SK-MEL-5 (cell line): ENCODE measurements at places on chromosomes 6 and 20.

DNA sequence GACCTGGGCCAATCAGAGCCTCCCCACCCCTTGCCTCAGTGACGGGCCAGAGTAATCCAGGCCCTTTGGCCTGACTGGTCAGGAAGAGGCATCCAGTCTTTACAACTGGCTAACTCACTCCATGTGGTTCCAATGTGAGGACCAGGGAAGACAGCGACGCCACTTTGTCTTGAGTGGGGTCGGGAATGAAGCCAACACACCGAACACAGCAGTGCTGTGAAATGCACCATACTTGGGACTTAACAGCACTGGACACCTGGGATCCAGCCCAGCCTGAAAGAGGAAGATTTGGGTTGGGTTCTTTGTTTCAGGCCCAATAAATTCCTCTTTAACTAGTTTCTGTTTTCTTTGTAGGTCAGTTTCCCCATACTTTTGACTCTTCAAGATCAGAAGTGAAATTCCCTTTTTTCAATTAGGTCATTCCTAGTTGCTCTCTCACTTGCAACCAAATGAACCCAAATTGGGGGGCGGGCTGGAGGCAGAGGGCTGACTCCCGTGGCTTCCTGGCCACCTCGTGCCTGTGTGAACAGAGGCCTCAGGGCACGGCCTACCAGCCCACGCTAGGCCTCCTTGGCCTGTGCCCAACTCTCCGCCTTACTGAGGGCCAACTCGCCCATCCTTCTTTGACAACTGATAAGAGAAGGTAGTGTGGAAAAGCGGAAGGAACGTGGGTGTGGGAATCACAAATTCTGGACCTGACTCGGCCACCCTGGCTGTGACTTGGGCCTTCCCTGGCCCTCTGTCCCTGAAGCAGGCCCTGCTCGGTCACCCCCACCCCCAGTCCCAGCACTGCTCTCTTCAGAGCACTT, 17.1 kb downstream of the SULF2 start:
- no peak for DNase-seq

DNA sequence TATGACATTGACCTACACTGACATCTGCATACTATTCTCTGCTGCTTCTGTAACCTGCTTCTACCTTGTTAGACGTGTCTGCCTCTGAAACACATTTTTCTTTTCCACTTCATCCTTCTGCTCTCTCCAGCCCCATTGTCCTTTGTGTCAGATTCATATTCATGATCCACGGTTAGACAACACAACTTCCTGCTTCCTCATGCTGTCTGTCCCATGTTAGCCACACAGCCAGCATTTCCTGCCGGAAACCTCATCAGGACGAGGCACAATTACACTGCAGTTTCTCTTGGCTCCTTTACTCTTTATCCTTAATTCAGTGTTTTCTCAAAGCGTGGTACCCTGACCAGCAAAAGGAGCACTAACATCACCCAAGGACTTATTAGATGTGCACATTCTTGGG, 150.2 kb downstream of the TBC1D7 start:
- DNase-seq = peak; percentile 51

DNA sequence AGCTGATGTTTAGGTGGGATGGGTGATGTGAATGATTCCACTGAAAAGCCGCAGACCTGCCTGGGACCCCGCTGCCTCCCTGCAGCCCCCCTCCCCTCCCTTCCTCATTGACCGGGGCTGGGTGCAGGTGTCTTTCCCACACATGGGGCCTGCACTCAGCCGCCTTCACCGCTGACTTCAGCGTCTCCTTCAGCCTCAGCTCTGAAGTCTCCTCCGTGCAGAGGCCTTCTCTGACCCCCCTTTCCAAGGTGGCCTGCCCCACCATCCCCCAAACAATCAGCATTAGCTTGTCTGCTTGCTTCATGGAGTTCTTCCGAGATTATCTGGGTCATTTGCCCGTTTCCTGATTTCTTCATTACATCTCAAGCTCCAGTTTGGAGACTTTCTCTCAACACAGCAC, 140.7 kb downstream of the SMOC2 start:
- no peak for DNase-seq

DNA sequence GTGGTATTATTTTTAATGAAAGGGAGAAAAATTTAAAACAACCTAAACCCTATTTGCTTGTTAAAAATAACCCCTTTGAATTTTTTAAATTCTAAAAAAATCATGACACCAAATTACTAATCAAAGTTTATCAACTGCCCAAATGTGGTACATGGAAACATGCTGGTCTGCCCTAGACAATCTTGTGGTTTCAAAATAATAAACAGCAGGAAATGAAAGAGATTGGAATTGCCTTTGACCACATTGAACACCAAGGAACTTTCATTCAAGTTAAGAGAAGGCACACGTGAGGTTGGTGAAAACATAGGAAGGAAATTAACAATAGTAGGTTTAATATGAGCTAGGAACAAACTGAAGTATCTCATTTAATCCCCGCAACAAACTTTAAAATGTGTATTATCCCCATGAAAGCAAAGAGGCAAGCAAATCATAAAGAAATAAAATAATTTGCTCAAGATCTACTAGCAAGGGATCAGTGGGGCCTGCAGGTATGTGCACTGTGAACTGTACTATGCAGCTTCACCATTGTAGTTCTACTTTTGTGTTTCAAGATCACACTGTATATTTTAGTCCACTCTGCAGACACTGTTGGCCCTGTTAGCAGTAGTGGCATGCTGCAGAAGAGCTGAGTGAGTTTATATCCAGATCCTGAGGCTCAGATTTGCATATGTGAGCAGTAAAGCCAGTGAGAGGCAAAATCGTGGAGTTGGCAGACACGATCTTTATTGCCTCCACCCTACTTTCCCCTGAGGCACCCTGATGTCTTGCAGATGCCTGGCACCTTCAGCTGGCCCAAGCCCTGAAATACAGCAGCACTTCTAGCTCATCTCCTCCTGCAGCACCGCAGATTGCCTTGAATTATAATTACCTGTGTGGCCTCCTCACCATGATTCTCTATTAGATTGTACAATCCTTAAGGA, 157.8 kb upstream of the TENT5A start:
- no peak for DNase-seq

- no peak for DNase-seq
Measured at GRCh38 chr20:37234254-37234581, 27.4 kb downstream of the GHRH start.

- no peak for DNase-seq
Measured at GRCh38 chr6:105591053-105591452, 188.2 kb upstream of the PREP start.

- peak; percentile 18 for DNase-seq
Measured at GRCh38 chr20:13995841-13996240, 525 bp downstream of the MACROD2 start.

DNA sequence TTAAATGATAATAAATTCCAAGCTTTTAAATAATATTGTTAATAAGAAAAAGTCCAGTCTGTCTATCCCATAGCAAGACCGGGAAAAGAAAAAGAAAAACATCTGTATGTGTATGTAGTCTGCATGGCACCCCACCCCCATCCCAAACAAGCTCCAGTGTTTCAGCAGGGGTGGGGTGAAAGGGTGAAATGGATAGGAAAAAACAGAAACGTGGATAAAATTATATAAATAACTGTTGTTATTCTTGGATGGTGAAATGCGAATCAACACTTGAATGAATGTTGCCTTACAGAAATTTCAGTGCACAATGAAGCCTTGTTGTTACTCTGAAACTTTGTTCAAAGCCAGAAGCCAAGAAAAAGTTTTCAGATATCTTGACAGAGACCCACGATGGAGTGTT, 31.4 kb downstream of the HAO1 start:
- DNase-seq = peak; percentile 67

- no peak for DNase-seq
Measured at GRCh38 chr6:17971128-17972073, 16.0 kb downstream of the KIF13A start.

DNA sequence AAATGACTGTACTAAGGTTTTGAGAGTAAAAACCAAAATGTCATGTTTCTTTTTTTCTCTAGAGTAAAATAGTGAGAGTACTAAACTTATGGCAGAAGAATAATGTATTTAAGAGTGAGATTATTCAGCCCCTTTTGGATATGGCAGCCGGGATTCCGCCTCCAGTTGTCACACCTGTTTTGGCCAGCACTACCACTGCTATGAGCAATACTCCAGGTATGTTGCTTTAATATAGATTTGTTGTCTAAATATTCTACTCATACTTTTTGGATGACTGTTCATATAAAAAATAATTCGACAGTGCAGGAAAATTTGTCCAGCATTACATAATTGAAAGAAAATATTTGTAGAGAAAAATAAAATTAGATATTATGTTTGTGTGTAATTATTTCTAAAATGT, 59.5 kb downstream of the SCAF8 start:
- no peak for DNase-seq

GRCh38 chr6:24872779-24873178, 63.0 kb downstream of the RIPOR2 start:
- DNase-seq = no peak

DNA sequence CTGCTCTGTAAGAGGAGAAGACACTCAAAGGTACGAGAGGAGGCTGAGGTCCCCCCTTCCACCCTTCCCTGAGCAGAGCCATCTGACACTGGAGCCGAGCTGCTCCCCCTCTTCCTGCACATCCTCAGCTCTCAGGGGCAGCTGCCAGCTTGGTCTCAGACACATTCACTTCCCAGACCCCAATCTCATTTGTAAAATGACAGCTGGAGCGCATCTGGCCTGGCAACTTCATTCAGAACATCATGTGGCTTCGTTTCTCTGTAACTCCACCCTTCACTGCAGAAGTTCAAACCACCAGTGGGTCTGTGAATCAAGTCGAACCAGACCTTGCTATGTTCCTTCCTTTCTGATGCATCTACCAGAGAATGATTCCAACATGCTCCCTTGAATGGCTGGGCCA, 145.6 kb upstream of the CDH4 start:
- no peak for DNase-seq

DNA sequence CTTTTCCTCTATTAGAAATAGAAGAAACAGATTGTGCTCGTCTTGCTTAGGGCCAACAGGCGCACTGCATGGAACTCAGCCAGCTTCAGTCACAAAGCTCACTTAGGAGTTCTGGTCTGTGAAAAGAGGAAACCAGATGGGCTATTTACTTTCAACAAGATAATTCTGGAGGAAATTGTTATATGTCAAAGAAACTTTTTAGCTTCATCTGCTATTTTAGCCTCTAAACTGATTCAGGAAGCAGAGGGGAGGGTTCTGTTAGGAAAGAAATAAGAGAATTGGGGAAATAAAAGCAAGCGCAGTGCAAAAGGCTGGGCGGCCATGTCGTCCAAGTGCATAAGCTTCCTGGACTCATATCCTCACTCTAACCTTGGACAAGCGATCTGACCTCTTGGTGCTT, 21.3 kb downstream of the PRKN start:
- no peak for DNase-seq

- no peak for DNase-seq
Measured at GRCh38 chr6:98875375-98875774, 41.0 kb downstream of the POU3F2 start.

DNA sequence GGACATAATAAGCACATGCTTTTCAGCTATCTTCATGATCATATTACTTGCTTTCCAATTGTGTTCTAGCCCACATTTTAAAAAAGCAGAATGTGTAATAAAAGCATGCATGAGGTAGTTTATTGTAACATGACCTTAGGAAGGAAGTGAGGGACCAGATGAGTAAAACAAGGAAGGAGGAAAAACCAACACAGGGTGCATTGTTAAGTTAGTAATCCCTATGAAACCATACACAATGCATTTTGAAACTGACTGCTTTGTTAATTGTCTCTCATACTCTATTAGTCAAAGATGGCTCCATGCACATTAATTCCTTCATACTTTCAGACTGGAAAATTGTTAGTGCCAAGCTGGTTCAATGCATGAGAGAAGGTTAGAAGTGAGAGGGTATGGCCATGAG, 37.7 kb upstream of the CENPW start:
- peak; percentile 75 for DNase-seq

- no peak for DNase-seq
Measured at GRCh38 chr6:77464495-77464867, 1.2 kb upstream of the HTR1B start.

GRCh38 chr6:47188588-47189021, 121.1 kb downstream of the TNFRSF21 start:
- no peak for DNase-seq

DNA sequence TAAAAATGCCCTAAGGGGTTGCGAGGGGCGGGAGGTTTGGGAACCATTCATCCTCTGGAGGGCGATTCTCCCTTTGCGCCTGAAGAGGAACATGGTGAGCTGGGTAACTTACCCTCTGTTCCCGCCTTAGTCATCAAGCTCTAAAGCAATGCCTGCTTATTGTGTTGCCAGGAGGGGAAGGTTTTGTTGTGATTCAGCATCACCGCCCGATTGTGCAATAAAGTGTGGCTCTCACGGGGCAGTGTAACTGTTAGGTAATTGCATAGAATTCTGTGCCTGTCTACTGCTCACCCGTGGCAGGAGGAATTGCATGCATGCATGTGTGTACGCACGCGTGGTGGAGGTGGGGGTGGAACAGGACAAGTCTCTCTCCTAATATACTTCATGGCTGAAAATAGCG, 95.5 kb upstream of the AGPAT4 start:
- no peak for DNase-seq

DNA sequence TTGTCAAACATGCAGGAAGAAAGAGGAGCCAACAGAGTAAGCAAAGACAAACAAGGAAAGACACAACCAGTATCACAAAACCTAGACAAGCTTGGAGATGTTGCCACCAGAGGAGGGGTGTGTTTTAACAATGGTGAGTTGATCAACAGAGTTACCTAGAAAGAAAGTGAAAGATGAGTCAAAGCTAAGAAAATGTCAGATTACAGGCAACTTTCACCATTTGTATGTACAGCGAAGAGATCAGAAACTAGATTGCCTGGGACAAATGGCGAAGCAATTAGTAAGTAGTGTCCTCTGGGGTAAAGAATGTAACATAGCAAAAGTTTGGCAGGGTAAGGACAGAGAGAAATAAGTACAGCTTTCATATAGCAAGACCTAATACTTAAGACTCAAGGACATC, 51.6 kb upstream of the POU3F2 start:
- DNase-seq = no peak

- DNase-seq = no peak
Measured at GRCh38 chr20:49585585-49586245, 17.8 kb upstream of the PTGIS start.

GRCh38 chr20:14882157-14882556, 544.7 kb upstream of the FLRT3 start:
- DNase-seq = no peak

- no peak for DNase-seq
Measured at GRCh38 chr6:19538096-19538495, 299.1 kb upstream of the ID4 start.

- DNase-seq = no peak
Measured at GRCh38 chr6:169365567-169366257, 112.1 kb upstream of the THBS2 start.
